ENCODE measurements at places on chromosomes 16 and 17.

GRCh38 chr17:64398320-64398719, 7.7 kb upstream of the PECAM1 start:
- no peak for DNase-seq

DNA sequence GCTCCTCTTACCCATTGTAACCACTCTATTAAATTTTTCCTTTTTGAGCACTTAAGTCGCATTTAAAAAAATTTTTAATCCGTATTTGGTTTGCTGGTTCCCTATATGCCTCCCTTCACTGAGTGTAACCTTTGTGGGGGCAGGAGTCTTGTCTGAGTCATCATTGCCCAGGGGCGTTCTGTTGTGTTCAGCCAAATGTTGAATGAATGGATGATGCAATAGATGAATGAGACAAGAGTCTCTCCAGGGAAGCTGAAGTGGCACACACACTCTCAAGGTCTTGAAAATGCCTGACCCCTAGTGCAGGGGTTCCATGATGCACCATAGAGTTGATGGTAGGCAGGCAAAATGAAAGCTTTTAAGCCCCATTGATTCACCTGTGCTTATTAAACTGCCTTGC, 123.0 kb upstream of the RBFOX1 start:
- no peak for DNase-seq

DNA sequence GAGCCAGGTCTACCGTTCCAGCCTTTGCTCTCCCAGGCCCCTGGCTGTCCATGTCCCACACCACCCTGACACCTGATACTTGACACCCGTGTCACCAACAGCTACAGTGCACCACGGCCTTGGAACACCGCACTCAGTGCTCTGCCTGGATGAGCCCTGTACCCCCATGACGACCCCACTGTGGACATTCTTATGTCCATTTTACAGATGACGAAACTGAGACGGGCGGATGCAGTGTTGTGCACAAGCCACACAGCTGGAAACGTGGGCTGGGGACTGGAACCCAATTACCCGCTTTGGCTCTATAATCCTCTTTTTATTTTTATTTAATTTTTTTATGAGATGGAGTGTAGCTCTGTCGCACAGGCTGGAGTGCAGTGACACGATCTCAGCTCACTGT, 83.6 kb upstream of the CBX4 start:
- DNase-seq, result no peak

- no peak for DNase-seq
Measured at GRCh38 chr17:17886726-17887125, 49.9 kb upstream of the SREBF1 start.

DNA sequence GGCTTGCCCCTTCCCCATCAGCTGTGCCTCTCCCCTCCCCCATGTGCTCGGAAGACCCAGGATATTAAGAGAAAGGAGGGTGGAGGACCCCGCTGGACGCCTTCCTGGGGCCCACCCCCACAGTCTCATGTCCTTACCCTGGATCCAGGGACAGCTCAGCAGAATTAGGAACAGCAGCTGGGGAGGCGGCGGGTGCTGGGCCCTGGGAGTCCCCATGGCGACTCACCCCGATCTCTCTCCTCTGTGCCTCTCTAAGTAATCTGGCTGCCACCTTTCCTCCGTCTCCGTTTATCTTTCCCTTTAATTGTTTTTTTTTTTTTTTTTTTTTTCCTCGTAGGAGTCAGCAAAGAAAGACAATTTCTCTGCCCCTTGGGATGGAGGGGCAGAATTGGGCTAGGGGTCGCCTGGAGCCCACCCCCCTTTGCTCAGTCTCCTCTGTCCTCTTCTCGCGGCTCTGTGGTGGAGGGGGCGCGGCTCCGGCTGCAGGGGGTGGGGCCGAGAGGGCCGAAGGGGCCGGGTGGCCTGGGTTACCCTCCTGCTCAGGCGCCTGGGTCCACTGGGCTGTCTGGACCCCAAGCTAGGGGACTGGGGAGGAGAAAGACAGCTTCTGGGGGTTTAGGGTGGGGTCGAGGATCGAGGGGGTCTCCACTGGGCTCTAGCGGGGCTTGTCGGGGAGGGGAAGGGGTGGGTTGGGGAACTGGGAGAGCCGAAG, 390 bp downstream of the SEZ6L2 start:
- DNase-seq, result no peak

DNA sequence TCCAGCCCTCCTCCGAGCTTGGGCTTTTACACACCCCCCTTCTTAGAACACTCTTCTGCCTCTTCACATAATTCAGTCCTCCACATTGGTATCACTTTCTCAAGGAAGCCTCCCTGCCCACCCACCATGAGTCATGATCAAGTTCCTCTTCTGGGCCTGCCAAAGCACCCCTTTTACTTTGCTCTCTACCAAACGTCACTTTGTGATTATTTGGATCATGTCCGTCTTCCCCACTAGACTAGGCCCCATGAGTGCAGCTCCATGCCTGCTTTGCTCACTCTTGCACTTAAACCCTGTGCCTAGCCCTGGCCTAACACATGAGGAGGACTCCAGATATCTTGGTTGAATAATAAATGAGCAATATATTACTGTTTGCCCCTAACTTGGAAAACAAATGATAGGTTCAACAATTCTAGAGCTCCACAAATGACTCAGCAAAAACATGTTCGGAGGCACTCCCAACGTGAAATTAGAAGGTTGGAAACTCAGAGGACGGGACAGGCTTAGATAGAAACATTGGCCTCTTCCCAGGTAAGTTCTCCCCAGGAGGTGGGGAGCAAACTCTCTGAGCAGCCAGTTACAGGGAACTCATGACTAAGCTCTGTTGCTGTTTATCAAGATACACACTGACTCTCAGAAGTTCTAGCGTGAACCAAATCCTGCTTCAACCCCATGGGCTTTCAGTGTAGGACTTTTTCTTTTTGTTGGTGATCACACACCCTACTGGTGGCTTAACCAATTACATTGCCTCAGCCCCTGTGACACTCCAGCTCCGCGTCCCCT, 28.3 kb downstream of the G6PC1 start:
- no peak for DNase-seq

- DNase-seq, result no peak
Measured at GRCh38 chr17:13029340-13029739, 11.5 kb upstream of the ELAC2 start.

GRCh38 chr16:13940397-13940933, 20.5 kb downstream of the ERCC4 start:
- DNase-seq, result no peak

- DNase-seq, result peak; percentile 14
Measured at GRCh38 chr16:525520-526180, 1.9 kb upstream of the CAPN15 start.

- no peak for DNase-seq
Measured at GRCh38 chr16:164827-165538, 795 bp upstream of the HBM start.

DNA sequence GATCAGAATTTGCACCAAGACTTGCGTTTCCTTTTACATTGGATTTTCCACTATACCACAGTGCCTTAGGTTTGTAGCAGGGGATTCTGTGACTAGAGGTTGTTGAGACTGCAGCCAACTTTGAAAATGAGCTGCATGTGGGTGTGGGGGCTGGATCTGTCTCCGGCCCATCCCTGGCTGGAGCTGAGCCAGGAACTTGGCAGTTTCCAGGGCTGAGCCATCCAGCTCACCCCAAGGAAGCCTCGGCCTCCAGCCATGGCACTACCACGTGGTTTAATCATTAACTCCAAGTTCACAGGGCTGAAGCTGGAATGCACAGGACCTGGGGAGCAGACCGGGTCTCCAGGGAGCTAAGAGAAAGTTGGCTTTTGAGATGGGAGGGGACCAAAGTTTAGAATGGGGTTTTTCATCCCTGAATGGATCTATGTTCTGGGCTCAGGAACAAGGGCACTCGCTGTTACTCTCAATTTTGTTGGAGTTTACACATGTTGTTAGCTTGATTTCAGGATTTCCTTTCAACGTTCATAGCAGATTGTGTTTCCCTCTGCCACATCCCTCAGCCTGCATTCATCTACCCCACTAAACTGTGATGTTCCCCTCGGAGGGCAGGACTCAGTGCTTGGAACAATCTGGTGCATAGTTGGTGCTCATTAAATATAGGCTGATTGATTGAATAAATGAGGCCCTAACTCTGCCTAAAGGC, 42.3 kb upstream of the HNF1B start:
- DNase-seq, result no peak

DNA sequence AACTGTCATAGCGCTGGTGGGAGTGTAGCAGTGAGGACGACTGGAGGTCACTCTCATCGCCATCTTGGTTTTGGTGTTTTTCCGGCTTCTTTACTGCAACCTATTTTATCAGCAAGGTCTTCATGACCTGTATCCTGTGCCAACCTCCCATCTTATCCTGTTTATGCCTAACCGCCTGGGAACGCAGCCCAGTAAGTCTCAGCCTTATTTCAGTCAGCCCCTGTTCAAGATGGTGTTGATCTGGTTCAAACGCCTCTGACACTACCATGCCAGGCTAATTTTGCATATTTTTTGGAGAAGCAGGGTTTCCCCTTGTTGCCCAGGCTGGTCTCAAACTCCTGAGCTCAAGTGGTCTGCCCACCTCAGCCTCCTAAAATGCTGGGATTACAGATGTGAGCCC, 179.8 kb upstream of the HSBP1 start:
- no peak for DNase-seq

DNA sequence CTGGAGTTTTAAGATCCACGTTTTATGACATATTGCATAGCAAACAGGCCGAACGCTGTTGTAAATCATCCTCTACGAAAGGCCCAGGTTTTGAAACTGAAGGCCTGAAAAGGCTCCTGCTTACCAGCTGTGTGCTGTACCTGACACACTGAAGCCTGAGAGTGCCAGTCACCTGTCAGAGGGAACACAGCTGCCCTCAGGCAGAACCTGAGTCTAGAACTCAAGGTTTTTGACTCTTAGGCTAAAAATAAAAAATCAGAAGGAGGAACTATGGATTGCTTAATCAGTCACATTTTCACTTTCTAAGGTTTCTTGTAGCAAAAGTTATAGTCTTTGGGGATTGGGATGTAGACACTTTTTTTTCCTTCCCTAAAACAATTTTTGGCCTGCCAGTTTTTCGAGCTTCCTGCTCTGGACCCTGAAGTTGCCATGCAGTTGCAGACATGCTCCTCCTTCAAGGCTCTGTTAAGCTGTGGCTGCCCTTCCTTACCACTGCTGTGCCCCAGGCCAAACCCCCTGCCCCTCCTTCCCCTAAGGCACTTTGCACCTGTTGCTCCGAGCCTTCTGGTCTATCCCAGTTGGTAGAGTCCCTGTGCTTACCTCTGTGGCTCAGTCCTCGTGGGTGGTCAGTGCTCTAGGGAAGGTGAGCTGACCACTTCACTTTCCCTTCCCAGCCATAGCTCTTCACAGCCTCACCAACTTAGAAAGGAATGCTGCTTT, 56.6 kb downstream of the TENT4B start:
- DNase-seq, result no peak

DNA sequence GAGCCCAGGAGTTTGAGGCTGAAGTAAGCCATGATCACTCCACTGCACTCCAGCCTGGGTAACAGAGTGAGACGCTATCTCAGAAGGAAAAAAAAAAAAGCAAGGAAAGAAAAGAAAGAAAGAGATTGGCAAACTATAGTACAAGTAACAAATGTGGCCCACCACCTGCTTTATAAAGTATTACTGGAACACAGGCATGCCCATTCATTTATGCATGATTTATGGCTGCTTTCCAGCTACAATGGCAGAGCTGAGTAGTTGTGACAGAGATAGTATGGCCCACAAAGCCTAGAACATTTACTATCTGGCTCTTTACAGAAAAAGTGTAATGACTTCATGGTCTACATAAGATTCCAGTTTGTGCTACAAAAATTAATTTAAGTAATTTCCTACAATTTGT, 23.6 kb downstream of the C16orf87 start:
- no peak for DNase-seq

GRCh38 chr16:87955302-87956097, 4.3 kb downstream of the BANP start:
- no peak for DNase-seq

DNA sequence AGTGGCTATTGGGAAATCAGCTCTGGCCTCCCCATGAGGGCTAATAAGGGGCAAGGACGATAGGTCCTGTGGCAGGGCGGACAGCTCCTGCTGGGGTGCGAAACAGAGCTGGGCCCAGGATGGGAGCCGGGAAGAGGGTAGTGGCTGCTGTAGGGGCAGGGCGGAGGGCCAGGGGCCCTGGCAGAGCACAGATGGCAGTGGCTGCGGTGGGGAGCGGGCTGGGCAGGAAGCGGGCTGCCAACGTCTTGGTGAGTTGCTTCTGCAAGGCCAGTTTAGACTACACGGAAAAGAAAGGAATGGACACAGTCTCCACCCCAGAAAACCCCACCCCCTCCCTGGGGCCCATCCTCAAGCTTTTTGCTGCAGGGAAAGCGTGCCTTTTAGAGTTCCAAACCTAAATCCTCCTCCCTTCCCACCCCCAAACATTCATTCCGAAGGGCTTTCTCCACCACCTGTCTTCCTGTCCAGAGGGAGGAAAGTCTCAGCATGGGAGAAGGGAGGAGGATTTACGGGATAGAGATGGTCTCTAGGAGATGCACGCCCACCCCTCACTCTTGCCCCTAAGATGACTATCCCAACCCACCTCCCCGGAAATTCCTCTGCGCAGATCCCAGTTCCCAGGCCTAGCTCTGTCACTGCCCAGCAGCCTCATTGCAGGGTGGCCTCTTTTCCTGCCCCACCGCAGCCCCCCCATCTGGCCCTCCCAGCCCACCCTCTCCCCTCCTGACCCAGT, 7.1 kb downstream of the NKIRAS2 start:
- DNase-seq, result no peak

- DNase-seq, result no peak
Measured at GRCh38 chr17:36016555-36016954, 1.2 kb downstream of the CCL23 start.

DNA sequence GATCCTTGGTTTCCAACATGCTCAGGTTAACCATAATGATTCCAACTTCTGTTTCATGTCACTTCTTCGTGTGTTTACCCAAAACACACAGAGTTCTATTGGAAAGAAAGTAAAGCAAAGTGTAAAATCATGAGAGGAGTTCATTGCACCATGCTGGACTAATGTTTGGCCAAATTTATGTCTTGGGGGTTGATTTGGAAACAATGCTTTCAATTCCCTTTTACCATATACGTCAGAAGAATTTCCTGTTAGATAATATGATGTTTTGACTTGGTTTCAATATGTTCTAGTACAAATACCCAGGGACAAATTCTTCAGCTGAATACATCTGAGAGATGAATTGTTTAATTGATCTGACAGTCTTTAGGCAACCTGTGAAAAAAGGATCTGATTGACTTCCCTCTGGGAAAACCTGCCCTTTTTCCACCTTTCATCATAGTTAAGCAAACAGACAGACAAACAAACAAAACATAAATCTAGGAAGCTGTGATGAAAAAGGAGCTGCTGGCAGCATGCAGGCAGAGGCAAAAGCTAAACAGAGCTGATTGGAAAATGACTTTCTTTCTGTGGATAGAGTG, 26.0 kb upstream of the MPHOSPH6 start:
- no peak for DNase-seq

- peak; percentile 30 for DNase-seq
Measured at GRCh38 chr16:82651921-82652601, 25.3 kb downstream of the CDH13 start.
